Activated CD4-positive, alpha-beta T cell treated with anti-CD3 and anti-CD28 coated beads, Interleukin-2, Interleukin-4, amounts not matched to agents 100 ng/mL and 50 ng/mL, durations not matched to agents 16 hours and 8 hours (primary cell): ENCODE measurements at places on chromosomes 2 and 18.

- no peak for DNase-seq
These were observed 28.2 kb downstream of the TTC27 start for GRCh38 chr2:32656069-32656468.

DNA sequence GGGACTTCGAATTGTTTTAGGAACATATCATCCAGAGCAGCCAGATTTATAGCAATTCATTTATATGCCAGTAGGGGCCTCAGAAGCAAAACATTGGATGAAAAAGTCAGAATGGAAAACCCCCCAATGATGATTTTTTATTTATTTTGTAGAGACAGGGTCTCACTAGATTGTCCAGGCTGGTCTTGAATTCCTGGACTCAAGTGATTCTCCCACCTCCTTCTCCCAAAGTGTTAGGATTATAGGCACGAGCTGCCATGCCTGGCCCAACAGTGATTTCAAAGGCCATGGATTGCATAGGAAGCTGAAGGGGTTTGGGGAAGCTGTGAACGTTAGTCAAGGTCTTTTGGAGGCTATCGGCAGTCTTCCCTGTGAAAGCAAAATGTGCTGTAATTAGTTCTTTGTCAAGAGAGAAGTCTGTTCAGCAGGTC, 21.9 kb upstream of the MCFD2 start:
- no peak for DNase-seq

- DNase-seq: no peak
These were observed 167.1 kb upstream of the KYNU start for GRCh38 chr2:142710336-142710735.

- DNase-seq: no peak
These were observed 122.6 kb downstream of the GBX2 start for GRCh38 chr2:236045251-236046235.
